Right atrium auricular region (tissue), 2 donors: ENCODE measurements at places on chromosomes 7 and 10. TPM values are rescaled to one million over a fixed set of nuclear protein-coding genes. Genes with fewer than 3 reads are reported as not detected.

DNA sequence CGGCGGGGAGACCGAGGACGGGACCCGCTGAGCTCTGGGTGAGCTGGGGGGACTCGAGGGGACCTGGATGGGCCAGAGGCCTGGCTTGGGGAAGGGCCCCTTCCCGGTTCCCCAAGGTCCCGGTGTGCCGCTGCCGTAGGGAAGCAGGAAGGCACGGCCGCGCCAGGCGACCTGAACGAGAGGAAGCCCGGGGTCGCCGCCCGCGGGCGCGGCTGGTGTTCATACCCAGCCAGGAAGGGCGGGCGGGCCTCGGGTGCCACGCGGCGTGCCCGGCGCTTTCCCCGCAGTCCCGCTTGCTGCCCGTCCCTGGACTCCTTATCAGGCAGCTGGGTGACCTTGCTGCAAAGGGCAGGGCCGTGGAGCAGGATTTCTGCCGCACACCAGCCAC, 38.0 kb downstream of the ZNF777 start:
- DNase-seq = no peak

- DNase-seq = no peak
Observed at GRCh38 chr7:42244828-42245227, 7.8 kb upstream of the GLI3 start.

DNA sequence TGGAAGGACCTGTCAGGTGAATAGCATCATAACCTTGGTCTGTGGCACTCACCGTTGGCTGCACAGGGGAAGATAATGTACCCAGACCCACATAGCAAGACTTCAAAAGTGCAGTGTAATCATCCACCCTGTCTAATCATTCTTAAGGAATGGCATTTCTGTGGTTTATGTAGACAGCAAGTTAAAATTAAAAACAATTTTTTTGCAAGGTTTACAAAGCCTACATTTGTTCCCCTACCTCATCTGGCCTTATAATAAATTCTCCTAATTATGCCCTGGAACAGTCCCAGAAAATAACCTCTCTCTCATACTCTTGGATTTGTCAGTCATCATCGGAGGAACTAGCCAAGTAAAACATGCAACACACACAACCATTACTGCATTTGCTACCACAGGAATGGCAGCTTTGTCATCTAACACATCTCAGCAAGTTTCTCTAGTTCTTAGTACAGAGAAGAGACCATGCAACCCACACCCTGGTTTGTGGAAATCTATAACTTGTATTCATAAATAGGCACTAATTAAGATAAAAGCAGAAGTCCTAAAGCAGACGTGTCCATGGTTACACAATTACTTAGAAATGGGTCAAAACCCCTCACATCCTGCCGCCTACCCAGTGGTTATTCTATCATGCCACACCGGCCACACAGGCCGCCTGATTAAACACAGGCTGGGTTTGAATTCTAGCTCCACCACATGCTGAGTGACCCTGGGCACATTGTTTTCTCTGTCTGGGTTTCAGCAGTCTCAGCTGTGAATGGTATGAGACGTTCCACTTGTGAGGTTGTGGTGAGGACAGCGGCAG, 19.1 kb downstream of the ABLIM1 start:
- DNase-seq = no peak

The GIMAP4 gene
- total RNA-seq = 22.3 TPM

DNA sequence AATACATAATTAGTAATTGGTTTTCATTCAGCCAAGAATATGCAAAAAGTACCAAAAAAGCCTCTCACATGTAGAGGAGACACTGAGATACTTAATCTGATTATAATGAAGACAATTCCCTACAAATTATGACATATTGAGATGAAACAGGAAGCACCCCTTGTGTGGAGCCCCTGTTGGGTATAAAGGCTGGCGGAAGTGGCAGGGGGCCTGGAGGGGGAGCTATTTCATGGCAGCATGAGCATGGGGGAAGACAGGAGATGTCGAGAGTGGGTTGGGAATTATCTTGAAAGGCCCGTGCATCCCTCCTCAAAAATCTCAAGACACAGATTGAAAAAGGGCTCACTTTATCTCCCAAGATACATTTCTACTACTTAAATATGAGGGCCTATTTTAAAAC, 96.9 kb downstream of the PIP4K2A start:
- no peak for DNase-seq

GRCh38 chr10:91196268-91197048, 24.0 kb upstream of the PCGF5 start:
- no peak for DNase-seq

The GIMAP5 gene
- total RNA-seq = 14.5 TPM

DNA sequence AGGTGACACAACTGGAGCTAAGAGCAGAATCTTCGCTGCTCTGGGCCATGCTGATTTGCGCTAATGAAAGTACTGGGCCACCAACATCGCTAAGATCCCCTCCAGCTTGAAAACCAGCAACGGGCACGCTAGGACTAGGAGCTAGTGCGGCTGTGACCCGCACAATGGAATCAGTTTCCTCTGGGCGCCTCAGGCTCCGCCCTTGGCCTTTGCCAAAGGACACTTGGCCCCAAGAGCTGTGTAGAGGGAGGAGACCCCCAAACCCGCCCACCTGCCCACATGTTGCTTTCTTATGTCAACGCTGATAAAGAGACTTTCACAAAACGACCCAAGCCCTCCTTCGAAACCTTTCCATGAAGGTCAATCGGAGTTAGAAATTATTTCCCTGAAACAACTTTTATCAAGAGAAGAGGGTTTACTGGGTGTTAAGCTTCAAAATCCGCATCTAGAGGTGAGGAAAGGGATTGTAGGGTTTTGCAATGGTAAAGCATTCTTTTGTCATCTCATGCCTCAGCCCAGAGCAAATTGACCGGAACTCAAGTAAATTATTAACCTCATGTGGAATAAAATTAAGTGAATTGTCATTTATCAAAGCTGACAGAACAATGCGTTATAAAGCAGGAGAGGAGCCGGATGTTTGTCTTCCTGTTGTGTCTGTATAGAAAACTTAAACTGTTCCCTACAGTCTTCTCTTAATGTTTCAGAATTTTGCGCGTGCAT, 9.4 kb downstream of the ABCB5 start:
- no peak for DNase-seq

- no peak for DNase-seq
Observed at GRCh38 chr10:73909540-73910115, 1.3 kb upstream of the PLAU start.

GRCh38 chr10:65548001-65548400, 1377.8 kb upstream of the LRRTM3 start:
- no peak for DNase-seq

GRCh38 chr7:38438970-38439369, 165.5 kb upstream of the TARP start:
- no peak for DNase-seq

The MYPN gene
- 93.5 TPM for total RNA-seq

GRCh38 chr7:14902589-14903067, at the start of gene DGKB:
TSS of gene DGKB (minus strand) at chr7:14902751.
- no peak for DNase-seq

- no peak for DNase-seq
Observed at GRCh38 chr10:57979956-57980355, 287.7 kb downstream of the IPMK start.

- DNase-seq = no peak
Observed at GRCh38 chr7:147199868-147200267, 1083.3 kb downstream of the CNTNAP2 start.

- no peak for DNase-seq
Observed at GRCh38 chr7:152162287-152162686, 136.8 kb downstream of the GALNT11 start.

GRCh38 chr10:33272635-33273034, 61.8 kb downstream of the NRP1 start:
- DNase-seq = no peak

The KIF11 gene
- 0.24 TPM for total RNA-seq

The GAD2 gene
- total RNA-seq = not detected

- no peak for DNase-seq
Observed at GRCh38 chr10:112950714-112951358, 789 bp downstream of the TCF7L2 start.

- no peak for DNase-seq
Observed at GRCh38 chr7:27735165-27735564, 4.8 kb upstream of the TAX1BP1 start.

The AGR2 gene
- not detected for total RNA-seq

DNA sequence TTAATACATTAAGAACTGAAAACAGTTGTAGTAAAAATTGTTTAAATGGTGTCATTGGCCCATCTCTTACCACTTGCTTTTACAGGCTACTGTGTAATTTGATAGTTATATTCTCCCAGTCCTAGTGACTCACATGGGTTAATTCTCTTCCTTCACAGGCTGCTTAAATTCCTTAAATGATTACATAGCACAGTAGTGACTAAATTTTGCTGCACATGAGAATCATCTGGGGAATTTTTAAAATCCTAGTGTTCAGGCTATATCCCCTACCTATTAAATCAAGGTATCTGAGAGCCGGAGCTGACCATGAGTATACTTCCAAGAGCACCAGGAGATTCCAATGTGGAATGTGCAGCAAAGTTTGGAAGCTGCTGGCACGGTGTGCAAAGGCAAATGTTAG, 45.3 kb upstream of the ZNF800 start:
- no peak for DNase-seq

DNA sequence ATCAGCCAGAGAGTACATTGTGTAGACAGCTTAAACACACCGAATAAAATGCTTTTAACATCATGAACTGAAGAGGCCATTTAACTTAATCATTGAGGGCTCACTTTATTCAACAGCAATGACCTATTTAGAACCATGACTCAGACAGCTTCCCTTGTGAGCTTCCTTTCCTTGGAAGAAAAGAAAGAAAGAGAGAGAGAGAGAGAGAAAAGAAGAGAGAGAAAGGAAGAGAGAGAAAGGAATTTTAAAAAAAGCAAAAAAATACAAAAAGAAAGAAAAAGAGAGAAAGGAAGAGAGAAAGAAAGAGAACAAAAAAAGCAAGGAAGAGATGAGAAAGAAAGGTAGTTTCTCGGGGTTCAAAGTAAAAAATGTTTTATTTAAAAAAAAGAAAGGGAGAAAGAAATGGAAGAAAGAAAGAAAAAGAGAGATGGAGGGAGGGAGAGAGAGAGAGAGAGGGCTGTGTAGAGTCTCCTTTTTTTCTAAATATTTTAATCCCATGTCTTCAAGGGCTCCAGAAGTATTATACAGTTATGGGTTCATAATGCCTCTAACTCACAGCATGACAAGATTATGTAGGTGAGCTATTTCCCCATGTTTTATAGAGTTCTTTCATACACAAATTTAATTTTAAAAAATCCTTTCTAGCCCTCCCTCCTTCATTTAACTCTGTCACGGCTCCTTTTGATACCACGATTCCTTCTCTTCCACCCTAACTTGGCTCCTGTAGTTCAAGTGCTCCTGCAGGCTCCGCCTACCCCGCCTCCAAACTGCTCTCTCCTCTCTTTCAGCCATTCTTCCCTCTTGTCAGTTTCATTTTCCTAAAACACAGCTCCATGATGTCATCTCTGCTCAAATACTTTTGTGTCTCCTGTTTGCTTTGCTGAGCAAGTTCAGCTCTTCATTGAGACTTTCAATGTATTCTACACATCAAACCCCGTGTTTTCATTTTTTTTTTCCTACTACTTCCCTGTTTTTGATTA, 85.5 kb downstream of the PRTFDC1 start:
- DNase-seq = peak; percentile 70

The PDAP1 gene
- 70.9 TPM for total RNA-seq

The PPP2R2D gene
- 23.8 TPM for total RNA-seq

The MRPL32 gene
- 53.1 TPM for total RNA-seq

GRCh38 chr10:74900297-74900696, 73.9 kb downstream of the KAT6B start:
- no peak for DNase-seq

The PCDH15 gene
- total RNA-seq = 0.19 TPM

The SPDYE16 gene
- total RNA-seq = not detected

The RAMP3 gene
- total RNA-seq = 62.0 TPM

DNA sequence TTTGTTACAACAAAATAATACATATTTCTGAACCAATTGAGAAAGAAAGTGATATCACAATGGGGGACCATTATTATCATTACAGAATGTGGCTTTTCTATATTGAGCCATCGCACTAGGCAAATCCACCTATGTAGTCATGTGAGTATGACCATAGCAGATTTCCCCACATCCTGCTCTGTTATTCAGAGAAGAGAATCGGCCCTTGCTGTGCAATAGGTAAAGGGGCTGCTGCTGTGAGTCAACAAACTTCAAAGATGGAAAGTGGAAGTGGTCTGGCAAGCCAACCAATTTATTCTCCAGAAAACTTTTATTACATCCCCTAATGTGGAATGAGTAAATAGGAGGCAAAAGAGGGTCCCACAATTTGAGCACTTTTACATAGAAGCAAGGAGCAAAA, 573.4 kb downstream of the ETV1 start:
- DNase-seq = no peak

The TFR2 gene
- total RNA-seq = 0.19 TPM

- no peak for DNase-seq
Observed at GRCh38 chr7:117478836-117479224, 995 bp upstream of the CFTR start.

DNA sequence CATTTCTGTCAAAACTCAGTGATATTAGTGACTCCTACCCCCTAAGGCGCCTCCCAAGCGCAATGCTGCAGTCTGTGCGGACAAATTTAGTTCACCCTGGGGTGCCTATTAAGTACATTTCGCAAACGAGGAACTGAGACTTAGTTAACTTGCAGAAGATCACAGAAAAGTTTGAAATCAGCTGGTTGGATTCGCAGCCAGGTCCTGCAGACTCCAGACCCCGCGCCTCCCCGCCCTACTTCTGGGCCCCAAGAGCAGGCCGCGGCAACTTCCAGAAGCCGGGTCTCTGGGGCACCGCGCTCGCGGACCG, 588 bp downstream of the CYREN start:
- DNase-seq = peak; percentile 62

The GCK gene
- total RNA-seq = 11.1 TPM

- no peak for DNase-seq
Observed at GRCh38 chr10:78207216-78207615, 173.6 kb downstream of the RPS24 start.

DNA sequence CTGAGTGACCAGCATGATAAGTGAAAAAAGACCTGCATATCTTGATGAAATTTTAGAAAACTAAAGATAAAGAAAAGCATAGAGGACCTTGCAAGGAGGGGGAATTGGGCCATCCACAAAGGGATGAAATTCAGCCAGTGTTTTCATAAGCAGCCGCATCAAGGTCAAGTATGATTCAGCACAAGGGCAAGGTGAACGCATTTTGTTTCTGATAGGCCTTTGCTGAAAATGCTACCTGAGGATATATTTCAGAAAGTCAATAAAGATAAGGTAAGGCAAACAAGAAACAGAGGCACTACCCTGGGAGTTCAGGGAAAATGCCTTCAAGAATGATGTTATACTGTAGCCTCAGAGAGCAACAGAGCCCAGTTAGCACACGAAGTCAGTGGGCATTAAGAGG, 55.0 kb upstream of the SHH start:
- DNase-seq = no peak

GRCh38 chr7:73429622-73430505, 3.7 kb upstream of the FZD9 start:
- no peak for DNase-seq

DNA sequence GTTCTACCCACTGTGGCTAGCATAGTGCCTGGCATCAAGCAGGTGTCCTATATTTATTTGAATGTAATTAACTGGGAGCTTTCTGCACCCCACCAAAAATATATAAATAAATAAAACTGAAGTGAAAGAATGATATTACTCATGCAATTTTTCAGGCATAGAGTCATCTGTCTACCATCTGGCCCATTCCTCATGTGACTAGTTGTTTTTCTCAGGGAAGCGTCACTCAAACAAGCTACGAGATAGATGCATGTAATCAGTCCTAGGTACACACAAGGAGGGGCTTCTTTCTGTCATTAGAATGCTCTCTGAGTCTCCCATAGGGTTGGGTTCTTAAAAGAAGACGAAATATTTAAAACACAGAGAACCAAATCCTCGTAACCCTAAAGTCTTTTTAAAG, 255.5 kb upstream of the KMT2E start:
- DNase-seq = no peak

GRCh38 chr7:137120690-137121089, 222.8 kb downstream of the PTN start:
- no peak for DNase-seq

The PPP1R9A gene
- 23.4 TPM for total RNA-seq
